Activated CD4-positive, CD25-positive, alpha-beta regulatory T cell treated with anti-CD3 and anti-CD28 coated beads, Interleukin-2, amount 50 U/mL, for 16 hours (primary cell): ENCODE measurements at places on chromosomes 12 and 14.

DNA sequence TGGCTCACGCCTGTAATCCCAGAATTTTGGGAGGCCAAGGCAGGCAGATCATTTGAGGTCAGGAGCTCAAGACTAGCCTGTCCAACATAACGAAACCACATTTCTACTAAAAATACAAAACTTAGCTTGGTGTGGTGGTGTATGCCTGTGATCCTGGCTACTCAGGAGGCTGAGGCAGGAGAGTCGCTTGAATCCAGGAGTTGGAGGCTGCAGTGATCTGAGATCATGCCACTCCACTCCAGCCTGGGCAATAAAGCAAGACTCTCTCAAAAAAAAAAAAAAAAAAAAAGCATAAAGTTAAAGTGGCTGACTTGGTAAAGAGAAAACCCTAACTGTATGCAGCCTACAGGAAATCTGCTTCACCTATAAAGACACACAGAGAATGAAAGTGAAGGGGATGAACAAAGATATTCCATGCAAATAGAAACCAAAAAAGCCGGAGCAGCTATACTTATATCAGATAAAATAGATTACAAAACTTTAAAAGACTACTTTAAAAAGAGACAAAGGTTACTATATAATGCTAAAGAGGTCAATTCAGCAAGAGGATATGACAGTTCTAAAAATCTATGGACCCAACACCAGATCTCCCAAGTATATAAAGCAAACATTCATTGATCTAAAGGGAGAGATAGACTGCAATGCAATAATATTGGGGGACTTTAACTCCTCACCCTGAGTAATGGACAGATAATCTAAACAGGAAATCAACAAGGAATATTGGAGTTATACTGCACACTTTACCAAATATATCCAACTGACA is 4.1 kb downstream of the CLEC2B start:
- DNase-seq = no peak

- no peak for DNase-seq
These were observed 7.3 kb downstream of the TESC start for GRCh38 chr12:117091758-117092510.

- DNase-seq = no peak
These were observed 162.9 kb downstream of the ADGRD1 start for GRCh38 chr12:131116468-131117117.

DNA sequence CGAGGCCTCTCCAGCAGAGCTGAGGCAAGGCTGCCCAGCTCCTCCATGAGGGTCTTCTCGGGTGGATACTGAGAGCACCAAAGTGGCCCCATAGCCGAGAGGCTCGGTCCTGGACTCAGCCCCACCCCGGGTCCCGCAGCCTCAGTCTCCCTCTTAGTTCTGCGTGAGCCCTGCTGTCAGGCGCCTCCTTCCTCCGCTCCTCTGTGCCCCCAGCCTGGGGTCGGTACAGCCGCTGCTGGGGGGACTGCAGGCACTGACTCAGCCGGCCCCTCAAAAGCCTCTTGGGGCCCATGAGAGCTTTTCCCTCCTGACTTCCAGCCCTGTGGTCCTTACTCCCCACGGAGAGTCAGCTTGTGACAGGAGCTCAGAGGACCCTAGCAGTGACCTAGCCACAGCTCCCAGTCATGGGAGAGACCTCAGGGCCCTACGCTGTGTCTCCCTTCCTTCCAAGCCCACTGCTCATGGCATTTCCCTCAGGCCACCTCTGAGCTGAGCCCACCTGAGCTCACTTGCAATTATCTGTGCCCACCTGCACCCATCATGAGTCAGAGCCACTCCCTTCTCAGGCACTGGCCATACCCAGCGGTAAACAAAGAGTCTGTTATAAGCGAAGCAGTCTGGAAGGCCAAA is 295.0 kb upstream of the RTL1 start:
- DNase-seq = no peak

- no peak for DNase-seq
These were observed 4.7 kb upstream of the COL2A1 start for GRCh38 chr12:48008950-48009349.

DNA sequence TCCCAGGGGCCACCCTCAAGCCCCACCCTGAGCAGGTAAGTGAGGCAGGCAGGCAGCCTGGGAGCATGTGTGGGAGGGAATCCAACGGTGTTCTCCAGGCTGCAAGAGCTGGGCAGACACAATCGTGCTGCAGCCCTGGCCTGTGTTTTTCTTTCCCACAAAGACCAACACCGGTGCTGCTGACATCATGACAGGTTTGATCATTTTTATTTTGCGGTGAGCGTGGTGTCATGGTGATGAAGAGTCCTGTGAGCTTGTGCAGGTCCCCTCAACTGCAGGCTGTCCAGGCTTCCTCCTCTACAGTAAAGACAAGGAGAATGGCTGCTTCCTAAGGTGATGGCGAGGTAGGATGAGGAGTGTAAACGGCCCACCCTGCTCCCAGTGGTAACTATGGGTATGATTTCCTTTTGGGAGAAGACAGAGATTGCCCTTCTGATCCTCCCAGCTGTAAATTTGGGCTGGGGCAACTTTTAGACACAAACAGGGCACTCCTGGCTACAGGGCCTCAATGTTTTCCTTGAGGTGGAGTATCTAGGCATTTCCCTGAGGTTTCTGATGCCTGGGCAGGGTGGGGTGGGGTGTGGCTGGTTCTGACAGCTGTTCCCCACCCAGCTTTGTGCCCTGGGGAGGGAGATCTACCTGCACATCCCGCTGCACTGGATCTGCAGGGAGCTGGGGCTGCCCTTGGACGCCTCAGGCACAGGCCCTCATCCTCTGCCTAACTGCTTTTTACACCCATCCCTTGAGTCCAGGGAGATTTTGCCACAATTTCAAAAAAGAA is 109.1 kb downstream of the VCPKMT start:
- no peak for DNase-seq

DNA sequence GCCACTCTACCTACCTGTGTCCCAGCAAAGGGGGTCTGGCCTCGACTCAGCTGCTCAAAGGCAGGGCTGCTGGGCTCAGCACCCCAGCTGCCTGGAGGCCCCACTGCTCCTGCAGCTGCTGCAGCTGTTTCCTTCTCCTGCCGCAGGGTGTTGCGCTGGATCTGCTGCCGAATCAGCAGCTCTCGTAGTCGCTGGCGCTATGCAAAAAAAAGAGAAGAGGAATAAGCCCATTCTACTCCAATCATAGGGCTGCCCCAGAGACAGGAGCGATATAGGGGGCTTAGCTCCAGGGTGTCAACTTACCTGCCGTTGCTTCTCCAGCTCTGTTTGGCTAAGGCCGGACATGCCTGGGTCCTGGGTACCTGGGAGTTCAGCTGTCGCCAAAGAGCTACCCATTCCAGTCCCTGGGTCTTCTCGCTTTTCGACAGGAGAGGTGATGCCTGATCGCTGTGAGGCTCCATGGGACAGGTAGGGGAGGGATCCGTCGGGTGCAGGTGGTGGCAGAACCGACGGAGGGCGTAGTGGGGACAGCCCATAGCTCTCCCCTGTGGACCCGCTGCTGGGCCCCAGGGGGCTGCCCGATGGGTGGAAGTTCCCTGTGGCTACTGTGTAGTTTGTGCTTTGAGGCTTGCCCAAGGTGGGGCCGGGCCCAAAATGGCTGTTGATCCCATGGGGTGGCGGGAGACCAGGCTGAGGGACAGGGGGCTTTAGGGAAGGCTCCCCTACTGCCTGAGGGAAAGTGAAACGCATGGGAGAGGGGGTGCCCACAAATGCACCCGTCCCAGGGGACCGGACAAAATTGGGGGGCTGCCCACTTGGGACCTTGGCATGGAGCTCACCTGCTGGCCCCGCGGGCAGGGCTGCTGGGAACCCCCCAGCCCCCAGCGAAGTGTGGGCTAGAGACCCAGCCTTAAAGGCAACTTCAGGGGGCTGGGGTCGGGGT is 20.9 kb downstream of the KMT2D start:
- no peak for DNase-seq

- no peak for DNase-seq
These were observed 122.2 kb downstream of the AEBP2 start for GRCh38 chr12:19561411-19561961.

GRCh38 chr14:49994951-49995561 is 102.2 kb downstream of the ARF6 start:
- no peak for DNase-seq

- DNase-seq = no peak
These were observed 1197.9 kb upstream of the SEL1L start for GRCh38 chr14:82731526-82731925.

GRCh38 chr12:56193025-56193578 is 3.8 kb upstream of the SMARCC2 start:
- peak; percentile 69 for DNase-seq

DNA sequence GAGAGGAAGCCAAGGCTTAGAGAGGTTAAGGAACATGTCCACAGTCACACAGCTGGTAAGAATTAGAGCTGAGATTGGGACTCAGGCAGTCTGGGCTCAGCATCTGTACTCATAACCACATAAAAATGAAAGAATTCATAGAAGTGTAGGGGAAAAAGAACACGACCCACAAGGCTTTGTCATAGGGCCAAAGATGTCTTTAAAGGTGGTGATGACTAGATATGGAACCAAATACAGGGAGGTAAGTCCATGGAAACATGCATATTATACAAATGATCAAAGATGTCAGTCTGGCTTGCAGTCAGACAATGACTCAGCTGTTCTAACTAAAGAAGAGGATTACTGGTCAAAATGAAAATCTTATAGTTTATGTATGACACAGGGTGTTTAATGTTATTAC is 7.2 kb upstream of the SSPN start:
- no peak for DNase-seq

DNA sequence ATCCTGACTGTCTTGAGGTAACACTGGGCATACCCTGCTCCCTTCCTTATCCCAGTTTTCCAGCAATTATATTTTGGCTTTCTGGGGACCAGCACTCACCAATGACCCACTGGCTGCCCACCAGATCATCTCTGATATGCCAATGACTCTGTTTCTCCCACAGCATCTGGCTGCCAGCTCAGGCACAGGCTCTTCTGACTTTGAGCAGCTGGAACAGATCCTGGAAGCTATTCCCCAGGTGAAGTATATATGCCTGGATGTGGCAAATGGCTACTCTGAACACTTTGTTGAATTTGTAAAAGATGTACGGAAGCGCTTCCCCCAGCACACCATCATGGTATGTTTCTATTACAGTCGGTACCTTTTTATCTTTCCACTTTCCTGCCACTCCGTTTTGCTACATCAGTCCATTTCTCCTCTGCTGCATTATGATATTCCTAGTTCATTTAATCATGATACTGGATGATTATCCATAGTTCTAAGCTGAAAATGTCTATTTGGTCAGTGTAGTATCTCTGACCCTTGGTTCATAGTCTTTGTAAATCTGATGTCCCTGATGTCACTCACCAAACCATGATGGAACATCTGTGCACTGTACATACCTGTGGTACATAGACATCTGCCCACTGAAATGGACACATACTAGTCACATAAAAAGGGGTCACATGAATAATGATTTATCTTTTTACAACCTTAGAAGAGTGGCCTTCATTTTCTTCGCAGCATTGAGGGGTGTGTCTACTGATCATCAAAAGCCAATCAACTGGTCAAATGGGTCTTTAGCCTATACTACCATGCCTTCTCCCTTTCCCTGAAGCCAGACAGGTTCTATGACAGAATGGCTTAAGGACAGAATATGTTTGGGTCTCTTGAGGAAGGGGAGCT is 3.3 kb downstream of the GMPR2 start:
- DNase-seq = no peak

- no peak for DNase-seq
These were observed 1.8 kb downstream of the C1R start for GRCh38 chr12:7090222-7090998.

GRCh38 chr14:92426237-92426636 is 87.3 kb upstream of the RIN3 start:
- no peak for DNase-seq

GRCh38 chr14:78566859-78567172 is 396.6 kb downstream of the NRXN3 start:
- no peak for DNase-seq

DNA sequence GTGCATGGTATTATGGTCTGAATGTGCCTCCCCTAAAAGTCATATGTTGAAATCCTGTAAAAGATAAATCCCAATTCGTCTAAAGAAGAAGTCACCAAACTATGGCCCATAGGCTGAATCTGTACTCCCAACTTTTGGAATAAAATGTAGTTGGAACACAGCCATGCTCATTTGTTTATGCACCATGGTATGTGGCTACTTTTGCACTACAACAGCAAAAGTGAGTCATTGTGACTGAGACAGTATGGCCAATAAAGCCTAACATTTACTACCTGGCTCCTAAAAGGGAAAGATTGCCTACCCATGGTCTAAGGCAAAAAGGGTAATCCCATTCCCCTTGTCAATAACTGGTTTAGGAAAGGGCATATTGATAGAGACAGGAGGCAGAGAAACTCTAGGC is 101.8 kb downstream of the LRIG3 start:
- no peak for DNase-seq

GRCh38 chr12:131166717-131167116 is 213.0 kb downstream of the ADGRD1 start:
- DNase-seq = no peak
